GM12864 (cell line): ENCODE measurements at places on chromosomes 13 and 19.
A peak's percentile ranks its signal among the peaks of the same experiment; 100 is the strongest.

DNA sequence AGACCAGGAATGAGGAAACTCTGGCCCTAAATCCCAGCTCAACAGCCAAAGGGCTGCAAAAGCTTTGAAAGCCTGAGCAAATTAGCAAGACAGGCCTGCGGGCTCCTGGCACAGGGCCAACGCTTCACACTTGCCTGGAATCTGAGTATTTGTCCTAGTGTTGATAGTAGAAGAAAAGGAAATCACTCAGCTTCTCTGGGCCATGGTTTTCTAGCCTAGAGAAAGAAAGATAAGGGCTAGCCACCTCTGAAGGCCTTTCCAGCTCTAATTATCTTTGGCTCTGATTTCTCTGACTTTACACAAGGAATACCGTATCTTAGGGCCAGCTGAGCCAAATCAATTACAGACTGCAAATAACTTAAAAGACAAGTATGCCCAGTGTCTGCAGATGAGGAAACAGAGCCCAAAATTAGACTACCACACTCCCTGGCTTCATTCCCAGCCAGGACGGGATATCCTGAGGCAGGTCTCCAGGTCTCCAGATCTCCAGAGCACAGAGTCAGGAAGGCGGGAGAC is 69.6 kb downstream of the STK24 start:
- no peak for DNase-seq

DNA sequence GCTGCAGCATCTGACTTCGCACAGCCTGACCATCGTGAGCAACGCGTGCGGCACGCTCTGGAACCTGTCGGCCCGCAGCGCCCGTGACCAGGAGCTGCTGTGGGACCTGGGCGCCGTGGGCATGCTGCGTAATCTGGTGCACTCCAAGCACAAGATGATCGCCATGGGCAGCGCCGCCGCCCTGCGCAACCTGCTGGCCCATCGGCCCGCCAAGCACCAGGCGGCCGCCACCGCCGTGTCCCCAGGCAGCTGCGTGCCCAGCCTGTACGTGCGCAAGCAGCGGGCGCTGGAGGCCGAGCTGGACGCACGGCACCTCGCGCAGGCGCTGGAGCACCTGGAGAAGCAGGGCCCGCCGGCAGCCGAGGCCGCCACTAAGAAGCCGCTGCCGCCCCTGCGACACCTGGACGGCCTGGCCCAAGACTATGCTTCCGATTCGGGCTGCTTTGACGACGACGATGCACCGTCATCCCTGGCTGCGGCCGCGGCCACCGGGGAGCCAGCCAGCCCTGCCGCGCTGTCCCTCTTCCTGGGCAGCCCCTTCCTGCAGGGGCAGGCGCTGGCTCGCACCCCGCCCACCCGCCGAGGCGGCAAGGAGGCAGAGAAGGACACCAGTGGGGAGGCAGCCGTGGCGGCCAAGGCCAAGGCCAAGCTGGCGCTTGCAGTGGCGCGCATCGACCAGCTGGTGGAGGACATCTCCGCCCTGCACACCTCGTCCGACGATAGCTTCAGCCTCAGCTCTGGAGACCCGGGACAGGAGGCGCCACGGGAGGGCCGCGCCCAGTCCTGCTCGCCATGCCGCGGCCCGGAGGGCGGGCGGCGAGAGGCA is 13.6 kb downstream of the C19orf25 start:
- DNase-seq: no peak

- no peak for DNase-seq
Measured at GRCh38 chr13:105412171-105412570, 1123.3 kb downstream of the EFNB2 start.

DNA sequence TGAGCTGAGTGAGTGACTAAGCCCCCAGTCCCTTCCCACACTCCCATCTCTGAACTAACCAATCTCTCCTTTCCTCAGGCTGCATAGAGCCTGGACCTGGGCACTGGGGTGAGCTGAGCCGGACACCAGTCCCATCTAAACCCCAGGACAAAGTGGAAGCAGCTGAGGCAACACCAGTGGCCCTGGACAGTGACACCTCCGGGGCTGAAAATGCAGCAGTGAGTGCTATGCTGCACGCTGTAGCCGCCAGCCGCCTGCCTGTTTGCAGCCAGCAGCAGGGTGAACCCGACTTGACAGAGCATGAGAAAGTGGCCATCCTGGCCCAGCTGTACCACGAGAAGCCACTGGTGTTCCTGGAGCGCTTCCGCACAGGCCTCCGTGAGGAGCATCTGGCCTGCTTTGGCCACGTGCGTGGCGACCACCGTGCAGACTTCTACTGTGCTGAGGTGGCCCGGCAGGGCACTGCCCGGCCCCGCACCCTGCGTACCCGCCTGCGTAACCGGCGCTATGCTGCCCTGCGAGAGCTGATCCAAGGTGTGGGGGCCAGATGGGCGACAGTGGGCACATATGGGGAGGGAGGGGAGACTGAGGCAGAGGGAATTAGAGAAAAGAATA is 6.4 kb downstream of the CCDC97 start:
- DNase-seq: no peak

DNA sequence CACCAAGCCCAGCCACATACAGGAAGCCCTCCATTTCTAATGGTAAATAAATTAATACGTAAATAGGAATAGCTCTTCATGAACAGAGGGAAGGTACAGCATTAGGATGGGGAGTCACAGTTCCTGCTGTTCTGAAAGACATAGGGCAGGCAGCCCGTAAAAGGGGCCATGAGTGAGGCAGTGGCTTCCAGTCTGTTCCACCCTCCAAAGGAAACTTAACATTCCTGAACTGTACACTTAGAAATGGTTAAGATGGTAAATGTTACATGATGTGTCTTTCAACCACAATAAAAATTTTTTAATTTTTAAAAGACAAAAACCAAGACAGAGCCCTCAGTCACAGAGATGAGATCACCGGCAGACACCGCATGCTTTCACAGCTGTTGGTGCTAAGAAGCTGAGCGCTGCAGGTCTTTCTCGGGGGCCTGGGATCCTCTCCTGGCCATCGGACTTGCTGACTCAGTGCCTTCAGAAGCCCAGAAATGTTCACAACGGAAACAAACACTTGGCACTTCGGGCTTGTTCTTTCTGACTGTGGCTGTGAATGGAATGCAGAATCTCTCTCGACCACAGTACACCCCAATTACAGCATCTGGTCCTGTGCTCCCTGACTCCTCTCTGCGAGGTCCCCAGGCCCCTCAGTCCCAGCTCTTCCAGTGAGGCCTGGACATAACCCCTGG is 36.4 kb downstream of the EPS15L1 start:
- no peak for DNase-seq

DNA sequence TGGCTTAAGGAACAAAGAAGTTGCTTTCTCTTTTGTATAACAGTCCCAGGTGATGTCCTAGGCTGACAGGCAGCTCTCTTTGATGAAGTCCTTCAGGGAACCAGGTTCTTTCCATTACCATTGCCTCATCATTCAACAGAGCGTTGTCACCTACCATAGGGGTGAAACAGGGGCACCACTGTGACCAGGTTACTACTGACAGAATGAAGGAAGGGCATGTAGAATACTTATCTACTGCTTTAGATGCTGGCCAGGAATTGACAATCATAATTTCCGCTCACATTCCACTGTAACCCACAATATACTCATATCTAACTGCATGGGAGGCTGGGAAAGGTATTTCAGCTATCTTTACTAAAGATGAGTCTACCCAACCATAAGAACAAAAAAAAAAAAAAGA is 148.0 kb upstream of the FNDC3A start:
- DNase-seq: no peak

DNA sequence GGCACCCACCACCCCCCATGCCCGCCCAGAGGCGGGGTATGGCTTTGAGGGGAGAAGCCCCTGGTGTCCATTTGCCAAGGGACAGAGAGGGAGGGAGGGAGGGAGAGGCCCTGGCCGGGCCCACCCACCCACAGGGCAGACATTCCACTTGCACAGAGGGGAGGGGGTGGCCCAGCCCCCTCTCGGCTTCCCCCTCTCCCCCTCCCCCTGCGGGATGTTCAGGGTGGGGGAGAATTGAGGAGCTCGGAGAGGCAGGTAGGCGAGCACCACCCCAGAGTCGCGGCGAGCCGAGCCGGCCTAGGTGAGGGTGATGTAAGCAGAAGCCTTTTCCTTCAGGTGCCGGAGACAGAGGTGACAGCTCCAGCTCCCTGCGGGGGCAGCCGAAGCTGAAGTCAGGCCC is 12.3 kb downstream of the DPF1 start:
- no peak for DNase-seq

GRCh38 chr13:48000559-48001113 is 437 bp downstream of the SUCLA2 start:
- DNase-seq: peak; percentile 2
